ENCODE measurements at places on chromosomes 2 and 18. TPM values are rescaled to one million over a fixed set of nuclear protein-coding genes. Genes with fewer than 3 reads are reported as not detected.
A peak's percentile ranks its signal among the peaks of the same experiment; 100 is the strongest.

CD8B2 gene
- not detected for total RNA-seq

IL36B gene
- total RNA-seq: not detected

UGT1A10 gene
- total RNA-seq: not detected

CFAP65 gene
- total RNA-seq: not detected

GPR17 gene
- total RNA-seq: not detected

GALNT5 gene
- 1.7 TPM for total RNA-seq

KCNG2 gene
- not detected for total RNA-seq

DUSP19 gene
- 5.1 TPM for total RNA-seq

OSGEPL1 gene
- 10.5 TPM for total RNA-seq

RNF125 gene
- total RNA-seq: not detected

GRCh38 chr2:216774180-216774579, 78.8 kb upstream of the IGFBP5 start:
- no peak for DNase-seq

GRCh38 chr2:205654878-205655605, 27.3 kb upstream of the NRP2 start:
- DNase-seq: no peak

GRCh38 chr2:205060269-205060668, 515.0 kb downstream of the PARD3B start:
- peak; percentile 62 for DNase-seq

GRCh38 chr2:144403933-144404332, 116.0 kb downstream of the ZEB2 start:
- no peak for DNase-seq

- no peak for DNase-seq
Observed at GRCh38 chr2:127619877-127620705, 25.9 kb upstream of the GPR17 start.

- DNase-seq: no peak
Observed at GRCh38 chr2:178529194-178529593, 48.9 kb downstream of the PLEKHA3 start.

DNA sequence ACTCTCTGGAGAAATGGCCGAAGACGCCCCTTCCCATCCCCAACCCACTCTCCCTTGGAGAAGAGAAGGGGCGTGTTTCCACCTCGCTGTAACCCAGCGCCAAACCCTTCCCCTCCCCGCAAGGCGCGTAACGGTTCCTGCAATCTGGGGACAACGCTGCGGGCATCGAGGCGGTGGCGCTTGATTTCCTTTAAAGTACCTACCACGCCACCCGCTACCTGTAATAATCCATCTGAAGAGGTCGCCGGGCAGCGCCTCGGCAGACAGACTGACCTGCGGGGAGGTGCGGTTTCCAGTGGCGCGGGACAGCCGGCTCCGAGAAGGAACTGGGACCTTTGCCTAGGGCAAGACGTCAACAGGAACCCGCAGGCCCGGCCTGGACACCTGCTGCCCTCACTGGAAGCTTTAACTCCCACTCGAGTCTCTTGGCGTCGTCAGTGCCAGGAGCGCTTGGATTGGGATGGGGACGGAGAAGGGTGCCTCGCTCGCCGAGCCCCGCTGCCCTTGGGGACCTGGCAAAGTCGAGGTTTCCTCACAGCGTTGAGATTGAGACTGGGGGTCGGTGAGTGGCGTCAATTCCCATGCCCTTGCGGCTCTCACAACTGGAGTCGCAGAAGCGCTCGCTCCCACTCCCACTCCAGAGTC, at the start of gene CYP1B1:
Gene CYP1B1 (minus strand): TSS at position 645 of the 645 bp plus-strand sequence. CDS start 763 bp downstream, outside the sequence.
- DNase-seq: no peak

DNA sequence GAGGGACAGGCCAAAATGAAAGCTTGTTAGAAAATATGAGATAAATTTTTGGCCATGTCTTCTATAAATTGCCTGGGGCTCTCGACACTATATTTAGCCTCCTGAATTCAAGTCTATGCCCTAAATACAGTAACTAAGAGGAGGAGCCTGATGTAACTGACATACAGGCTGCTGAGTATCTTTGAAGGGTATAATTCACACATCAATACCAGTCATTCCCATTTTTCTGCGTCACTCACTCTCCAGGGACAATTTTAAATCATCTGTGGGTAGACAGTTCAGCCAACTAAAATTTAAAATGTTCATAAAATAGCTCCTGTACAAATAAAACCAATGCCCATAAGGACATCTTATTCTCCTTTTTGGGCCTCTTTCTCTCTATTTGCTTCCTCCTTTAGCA, 105.9 kb downstream of the AP1S3 start:
- no peak for DNase-seq

DNA sequence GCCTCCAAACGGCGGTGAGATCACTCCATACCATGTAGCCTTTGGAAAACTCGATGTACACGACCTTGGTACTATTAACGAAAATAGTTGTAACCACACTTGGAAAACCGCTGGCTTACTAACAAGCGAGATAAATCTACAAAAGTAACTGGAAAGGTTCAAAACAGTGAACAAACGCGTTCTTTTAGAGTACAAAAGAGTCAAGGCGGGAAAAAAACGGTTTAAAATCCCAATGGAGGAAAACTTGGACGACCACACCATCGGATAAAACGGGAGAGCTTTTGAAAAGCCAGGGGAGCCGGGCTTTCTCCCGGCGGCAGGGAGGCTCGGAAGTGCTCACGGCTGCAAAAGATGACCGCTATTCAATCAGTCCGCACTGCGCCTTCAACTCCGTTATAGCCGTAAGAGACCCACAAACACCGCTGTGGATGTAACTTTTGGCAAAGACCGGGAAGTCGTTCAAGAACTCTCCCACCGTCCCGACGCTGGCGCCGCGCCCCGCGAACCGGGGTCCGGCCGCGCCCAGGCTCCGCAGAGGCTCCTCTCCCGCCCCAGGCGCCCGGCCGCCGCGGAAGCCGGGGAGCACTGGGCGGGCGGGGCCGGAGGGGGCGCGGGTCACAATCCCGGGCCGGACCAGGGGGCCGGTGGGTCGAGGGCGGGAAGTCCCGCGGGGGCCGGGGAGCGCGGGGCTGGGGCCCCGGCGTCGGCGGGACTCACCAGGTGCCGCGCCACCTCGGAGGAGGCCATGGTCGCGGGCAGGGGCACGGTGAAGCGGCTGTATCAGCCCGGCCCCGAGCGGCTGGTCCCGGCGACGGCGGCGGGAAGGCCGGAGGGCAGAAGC, 465 bp downstream of the SEPTIN10 start:
- peak; percentile 56 for DNase-seq

GRCh38 chr2:166593403-166593802, 99.4 kb upstream of the SCN7A start:
- DNase-seq: no peak

GRCh38 chr2:241030883-241031282, 32.5 kb downstream of the SNED1 start:
- no peak for DNase-seq

DNA sequence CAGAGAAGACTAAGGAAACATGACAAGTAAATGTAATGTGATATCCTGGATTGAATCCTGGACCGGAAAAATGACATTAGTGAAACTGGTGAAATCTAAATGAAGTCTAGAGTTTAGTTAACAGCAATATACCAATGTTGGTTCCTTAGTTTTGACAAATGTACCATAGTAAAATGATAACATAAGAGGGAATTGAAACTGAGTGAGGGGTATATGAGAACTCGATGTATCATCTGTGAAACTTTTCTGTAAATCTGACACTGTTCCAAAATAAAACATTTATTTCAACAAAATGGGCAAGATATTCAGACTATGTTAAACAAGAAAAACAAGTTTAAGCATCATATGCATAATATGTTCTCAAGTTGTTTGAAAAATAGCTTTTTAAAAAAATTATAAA, 63.8 kb downstream of the OLA1 start:
- no peak for DNase-seq

GRCh38 chr2:237109421-237109934, 23.8 kb downstream of the COPS8 start:
- no peak for DNase-seq

All from SJSA1 (cell line).